ENCODE measurements at places on chromosomes 7 and 10.

GRCh38 chr7:27154901-27155815, 1.3 kb downstream of the HOXA7 start:
- no peak for DNase-seq

GRCh38 chr7:119974972-119975371, 298.0 kb upstream of the KCND2 start:
- DNase-seq: no peak

GRCh38 chr10:6504296-6504695, 75.8 kb downstream of the PRKCQ start:
- DNase-seq: no peak

- no peak for DNase-seq
Measured at GRCh38 chr7:116952635-116953371, 498 bp upstream of the ST7 start.

- peak; percentile 13 for DNase-seq
Measured at GRCh38 chr7:123494193-123494796, 40.1 kb downstream of the IQUB start.
